ENCODE measurements at places on chromosomes 13 and 19.

DNA sequence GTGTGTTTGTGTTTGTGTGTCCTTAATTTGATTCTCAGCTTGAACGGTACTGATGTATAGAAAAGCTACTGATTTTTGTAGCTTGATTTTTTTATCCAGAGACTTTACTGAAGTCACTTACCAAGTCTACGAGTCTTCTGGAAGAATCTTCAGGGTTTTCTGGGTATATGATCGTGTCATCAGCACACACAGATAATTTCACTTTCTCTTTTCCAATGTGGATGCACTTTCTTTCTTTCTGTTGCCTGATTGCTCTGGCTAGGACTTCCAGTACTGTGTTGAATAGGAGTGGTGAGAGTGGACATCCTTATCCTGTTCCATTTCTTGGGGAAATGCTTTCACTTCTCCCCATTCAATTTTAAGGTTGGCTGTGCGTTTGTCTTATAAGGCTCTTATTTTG lies 7.9 kb upstream of the LILRB1 start:
- DNase-seq, result no peak

- no peak for DNase-seq
Observed at GRCh38 chr13:75675421-75675820, 39.3 kb downstream of the LMO7 start.

GRCh38 chr19:16516923-16517610 lies 20.9 kb downstream of the C19orf44 start:
- no peak for DNase-seq

GRCh38 chr13:48675247-48675646 lies 21.5 kb downstream of the CYSLTR2 start:
- no peak for DNase-seq

DNA sequence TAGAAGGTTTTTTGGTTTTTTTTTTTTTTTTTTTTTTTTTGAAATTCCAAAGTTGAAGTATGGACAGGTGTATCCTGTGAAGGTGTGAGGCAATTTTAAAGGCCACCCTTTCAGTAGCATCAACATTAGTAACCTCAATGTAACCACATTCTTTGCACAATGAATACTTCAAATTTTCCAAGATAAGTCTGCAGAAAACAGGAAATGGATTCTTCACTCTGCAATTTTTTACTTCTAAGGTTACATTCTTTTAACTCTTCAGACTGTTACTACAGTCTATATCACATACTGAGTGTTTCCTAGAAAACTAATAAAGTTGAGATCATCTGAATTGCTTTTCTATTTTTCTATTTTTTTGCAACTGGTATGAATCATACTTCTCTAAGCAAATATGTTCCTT lies 569.0 kb upstream of the GPC6 start:
- no peak for DNase-seq

- no peak for DNase-seq
Observed at GRCh38 chr19:11780431-11781020, 13.7 kb downstream of the ZNF441 start.

DNA sequence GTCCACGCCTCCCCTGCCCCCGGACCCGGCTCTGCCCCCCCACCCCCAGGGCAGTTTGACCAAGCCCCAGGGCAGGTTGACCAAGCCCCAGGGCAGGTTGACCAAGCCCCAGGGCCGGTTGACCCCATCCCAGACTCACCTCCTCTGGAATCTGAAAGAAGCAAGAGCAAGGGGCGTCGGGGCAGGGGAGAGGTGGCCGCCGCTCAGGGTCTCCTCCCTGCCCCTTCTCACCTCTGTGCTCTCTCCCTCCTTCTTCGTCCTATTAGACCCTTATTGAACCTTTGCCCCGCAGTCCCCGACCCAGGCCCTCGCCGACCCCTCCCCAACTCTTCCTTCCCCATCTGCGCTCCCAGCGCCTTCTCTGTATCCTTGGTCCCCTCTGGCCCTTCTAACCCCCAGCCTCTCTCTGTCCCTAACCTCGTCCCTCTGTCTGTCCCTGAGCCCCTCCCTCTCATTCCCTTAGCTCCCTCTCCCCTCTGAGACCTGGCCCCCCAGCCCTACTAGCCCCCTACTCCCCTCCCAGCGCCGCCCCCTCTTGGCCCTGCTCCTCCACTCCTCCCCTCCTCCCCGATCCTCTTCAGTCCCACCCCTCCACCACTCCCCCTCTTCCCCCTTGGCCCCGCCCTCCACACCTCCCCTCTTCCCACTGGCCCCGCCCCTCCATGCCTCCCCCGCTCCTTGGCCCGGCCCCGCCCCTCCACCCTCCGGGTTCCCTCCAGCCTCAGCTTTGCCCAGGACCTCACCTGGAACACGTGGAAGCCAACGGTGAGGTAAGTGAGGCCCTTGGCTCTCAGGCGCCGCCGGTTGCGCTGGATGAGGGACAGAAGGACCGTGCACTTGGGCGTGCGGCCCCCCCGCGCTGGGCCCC lies 7.6 kb downstream of the CAPN12 start:
- peak; percentile 70 for DNase-seq

DNA sequence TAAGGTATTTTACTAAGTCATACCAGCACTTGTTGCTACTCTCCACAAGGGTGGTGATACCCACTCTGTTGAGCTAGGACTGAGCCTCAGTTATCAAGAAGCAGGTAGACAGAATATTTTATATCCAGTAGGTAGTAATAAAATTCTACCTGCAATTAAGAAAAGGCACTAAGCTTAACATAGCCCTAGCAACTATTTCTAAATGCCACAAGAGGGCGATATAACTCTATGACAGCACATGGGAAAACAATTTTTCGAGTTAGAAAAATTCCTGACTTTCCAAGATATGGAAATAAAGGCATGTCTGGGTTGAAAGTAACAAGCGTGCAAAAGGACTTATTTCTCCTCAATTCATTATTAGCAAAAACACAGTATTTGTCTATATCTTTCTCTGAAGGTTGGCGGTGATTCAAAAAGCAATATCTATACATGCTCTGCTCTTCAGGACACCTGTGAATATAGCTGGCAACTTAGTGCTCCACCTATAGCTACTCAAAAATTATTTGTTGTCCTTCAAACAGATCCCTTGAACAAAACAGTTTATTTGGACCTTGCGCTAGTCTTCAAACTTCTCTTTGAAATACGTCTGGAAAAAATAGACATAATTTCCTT lies 14.7 kb downstream of the CCDC169 start:
- DNase-seq, result no peak
